ENCODE measurements at places on chromosomes 16 and 17.

DNA sequence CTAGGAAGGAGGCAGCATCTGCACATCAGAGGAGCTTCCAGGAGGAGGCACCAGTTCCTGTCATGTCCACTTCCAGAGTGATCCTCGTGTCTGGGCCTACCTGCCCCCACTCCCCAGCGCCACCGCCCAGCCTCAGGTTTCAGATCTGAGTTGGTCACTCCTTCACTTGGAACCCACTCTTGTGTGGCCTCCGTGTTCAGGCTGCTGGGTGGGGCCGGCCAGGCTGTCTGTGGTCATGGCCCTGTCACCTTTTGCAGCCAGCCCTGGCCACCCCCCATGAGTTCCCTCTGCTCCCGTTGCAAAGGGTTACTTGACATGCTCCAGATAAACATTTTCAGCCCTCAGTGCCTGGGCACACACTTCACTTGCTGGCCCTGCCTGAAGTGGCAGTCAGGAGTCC lies 26.6 kb upstream of the SPPL2C start:
- no peak for DNase-seq

DNA sequence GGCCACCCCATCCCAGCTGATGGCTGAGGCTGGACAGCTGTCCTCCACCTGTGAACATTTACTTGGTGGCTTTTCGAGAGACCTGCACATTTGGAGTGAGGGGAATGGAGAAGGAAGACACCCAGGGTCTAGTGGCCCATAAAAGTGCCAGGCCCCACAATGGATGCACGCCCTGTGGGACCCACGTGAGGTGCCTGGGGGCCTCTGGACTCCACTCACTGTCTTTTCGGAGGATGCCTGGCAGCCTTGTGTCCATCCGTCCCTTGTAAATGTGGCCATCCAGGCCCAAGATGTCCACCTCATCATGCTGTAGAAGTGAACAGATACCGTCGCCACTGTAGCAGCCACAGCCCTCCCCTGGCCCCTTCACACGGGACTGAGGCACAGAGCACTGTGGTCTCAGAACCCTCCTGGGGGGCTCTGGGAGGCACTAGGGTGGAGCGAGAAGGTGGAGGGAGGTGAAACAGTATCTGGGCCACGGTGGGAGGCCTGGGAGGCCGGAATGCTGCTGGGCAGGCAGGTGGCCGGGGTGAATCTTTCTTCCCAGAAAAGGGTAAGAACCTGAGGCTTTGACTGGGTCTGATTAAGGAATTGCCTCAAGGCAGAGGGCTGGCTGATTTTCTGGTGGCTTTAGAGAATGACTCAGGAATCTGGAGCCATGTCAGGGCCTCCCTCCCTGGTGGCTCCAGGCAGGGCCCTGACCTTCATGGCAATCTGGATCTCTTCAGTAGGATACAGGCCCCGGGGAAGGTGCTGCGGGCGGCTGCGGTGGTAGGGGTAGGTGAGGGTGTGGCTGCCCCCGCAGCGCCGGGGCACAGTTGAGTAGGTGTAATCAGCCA lies 11.5 kb downstream of the UBALD2 start:
- DNase-seq: no peak

DNA sequence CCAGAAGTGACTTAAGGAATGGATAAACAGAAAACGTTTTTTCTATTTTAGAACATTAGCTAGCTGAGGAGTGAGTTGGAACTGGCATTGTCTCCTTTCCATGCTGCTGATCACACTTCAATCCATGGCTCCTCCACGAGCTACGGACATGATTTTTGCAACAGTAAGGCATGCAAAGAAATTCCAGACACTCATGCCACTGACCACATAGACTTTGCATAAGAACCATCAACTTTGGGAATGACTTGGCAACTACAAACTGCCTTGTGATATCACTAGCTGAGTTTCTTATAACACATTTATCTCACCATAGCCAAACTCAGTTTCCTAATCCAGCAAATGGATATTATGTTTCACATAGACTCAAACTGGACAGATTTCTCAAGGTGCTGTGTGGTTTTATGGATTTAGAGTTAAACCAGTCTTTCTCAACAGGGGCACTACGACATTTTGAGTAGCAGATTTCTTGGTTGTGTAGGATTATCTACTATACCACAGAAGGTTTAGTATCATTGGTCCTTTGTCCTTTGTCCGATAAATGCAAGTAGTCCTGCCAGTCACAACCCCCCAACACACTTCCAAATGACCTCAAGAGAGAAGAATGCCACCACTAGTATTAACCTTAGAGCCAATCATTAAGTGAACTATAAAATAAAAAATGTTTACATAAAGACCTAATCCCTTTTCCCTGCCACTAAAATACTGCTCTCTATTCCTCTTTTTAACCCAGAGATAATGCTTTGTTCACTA lies 48.3 kb upstream of the C17orf78 start:
- DNase-seq: no peak

GRCh38 chr17:32772453-32773025 lies 104.4 kb downstream of the MYO1D start:
- DNase-seq: peak; percentile 52

DNA sequence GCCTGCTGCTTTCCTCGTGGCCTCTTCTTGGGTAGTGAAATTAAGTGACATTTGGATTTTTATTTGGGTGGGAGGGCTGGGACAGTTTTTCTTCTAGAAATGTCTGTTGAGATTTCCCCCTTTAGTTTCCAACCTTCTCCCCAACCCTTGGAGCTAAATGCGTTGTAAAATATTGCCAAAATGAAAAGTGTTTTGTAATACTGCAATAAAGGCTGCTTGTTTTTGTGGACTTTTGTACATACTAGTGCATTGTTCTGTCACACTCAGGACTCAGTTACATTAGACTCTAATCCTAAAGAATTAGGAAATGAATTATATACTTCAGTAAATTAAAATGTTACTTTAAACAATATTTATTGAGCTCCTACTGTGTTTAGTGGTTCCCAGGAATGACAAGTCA lies 21.7 kb downstream of the HEATR9 start:
- DNase-seq: no peak

DNA sequence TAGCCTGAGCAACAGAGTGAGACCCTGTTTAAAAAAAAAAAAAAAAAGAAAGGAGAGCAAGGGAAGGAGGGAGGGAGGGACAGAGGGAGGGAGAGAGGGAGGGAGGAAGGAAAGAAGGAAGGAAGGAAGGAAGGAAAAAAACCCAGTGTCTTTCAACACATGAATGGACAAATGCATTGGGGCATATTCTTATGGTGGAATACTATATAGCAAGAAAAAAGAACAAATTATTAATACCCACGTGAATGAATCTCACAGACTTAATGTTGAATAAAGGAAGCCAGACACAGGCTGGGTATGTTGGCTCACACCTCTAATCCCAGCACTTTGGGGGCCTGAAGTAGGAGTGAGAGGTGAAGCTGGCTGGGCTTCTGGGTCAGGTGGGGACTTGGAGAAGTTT lies 20.3 kb downstream of the RAPGEFL1 start:
- DNase-seq: no peak

DNA sequence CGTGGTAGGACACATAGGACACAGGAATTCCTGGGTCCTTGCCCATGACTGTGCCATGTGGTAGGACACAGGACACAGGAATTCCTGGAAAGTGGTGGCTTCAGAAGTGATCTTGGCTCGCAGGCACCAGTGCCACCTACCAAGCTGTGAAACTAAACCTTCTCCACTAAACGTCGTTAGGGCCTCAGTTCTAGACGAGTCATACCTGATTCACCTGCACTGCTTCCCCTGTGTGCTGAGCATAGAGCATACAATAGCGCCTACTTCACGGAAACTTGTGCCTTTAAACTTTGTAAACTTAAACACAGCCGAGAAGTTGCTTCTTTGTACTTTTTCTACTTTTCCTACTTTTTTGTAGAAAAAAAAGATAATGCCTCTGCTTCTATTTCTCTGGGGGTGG lies 4.8 kb downstream of the SOX8 start:
- no peak for DNase-seq

- DNase-seq: no peak
Observed at GRCh38 chr17:2700030-2700490, 11.5 kb downstream of the CLUH start.

- no peak for DNase-seq
Observed at GRCh38 chr17:43626023-43626422, 35.7 kb downstream of the MEOX1 start.

- DNase-seq: peak; percentile 27
Observed at GRCh38 chr16:15970202-15970601, 20.8 kb downstream of the ABCC1 start.

DNA sequence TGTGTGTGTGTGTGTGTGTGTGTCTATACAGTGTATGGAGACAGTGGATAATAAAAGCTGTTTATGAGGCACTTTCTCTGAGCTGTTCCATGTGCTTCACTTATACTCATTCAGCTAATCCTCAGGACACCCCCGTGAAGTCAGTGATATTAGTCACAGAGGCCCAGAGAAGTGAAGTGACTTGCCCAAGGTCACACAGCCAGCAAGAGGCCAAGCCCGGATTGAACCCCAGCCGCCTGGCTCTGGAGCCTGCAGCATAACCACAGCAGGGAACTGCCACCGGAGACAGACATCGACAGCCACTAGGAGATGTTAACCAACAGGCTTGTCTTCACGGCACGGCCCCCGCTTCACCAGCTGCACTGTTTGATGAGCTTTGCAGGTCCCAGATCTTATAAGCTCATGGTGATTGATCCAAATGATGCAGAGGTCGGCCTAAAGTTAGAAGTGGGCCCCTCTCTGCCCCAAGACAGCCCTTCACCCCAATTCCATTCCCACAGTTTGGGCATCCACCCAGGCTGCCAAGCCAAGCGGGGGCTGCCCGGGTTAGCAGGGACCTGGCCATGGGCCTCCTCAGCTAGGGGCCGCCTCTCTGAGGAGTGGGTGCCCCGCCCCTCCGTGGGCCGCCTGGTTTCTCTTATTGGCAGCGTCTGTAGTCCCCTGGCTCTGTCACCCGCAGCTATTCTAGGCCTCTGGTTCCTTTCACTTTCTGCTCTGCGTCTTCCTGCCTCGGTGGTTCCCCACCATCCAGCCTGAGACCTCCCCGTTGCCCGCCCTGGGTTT lies 30.9 kb downstream of the SOCS1 start:
- DNase-seq: peak; percentile 94

- DNase-seq: peak; percentile 29
Observed at GRCh38 chr17:57138956-57139576, 54.0 kb downstream of the AKAP1 start.

- no peak for DNase-seq
Observed at GRCh38 chr17:40511136-40511535, 9.7 kb upstream of the TNS4 start.

DNA sequence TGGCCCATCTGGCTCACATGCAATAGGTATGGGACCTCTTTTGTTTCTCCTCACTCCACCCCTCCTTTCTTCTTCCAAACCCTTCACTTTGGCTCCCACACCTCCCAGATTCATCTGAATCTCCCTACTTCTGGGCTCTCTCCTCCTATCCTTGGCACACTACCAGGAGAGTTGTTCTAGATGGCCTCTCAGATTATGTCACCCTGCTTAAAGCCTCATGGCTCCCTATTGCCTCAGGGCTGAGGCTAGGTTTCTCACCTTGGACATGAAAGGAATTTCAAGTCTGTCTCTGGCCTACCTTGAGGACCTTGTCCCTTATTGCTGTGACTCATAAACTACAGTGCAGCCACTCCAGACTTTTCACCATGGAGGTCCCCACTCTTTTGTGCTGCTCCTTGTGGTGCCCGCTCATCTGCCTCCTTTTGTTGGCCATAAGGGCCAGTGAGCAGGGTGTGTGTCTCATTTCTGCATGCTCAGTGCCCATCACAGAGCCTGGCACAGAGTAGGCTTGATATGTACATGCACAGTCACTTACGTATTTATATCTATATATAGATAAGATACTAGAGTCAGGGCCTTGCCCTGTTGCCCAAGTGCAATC lies 1.0 kb upstream of the MFAP4 start:
- no peak for DNase-seq

DNA sequence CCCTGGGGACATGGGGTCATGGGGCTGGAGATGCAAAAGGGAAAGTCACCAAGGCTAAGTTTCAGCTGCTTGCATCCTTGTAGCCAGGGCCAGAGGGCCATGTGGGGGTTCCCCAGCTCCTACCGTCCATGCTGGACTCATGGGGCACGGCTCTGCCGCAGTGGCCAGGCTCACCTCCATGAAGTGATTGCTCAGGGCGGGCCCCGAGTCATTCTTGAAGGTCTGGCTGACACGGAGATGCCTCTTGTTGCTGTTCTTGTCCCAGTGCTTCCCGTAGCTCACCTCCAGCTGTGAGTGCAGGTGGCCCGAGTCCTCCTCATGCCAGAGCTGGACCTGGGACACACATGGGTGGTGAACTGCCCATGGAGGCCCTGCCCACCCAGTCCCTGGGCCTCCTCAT lies 114.5 kb downstream of the RMI2 start:
- no peak for DNase-seq

GRCh38 chr17:81132770-81133723 lies 32.3 kb upstream of the PVALEF start:
- no peak for DNase-seq

- no peak for DNase-seq
Observed at GRCh38 chr16:10078541-10078949, 103.7 kb downstream of the GRIN2A start.

DNA sequence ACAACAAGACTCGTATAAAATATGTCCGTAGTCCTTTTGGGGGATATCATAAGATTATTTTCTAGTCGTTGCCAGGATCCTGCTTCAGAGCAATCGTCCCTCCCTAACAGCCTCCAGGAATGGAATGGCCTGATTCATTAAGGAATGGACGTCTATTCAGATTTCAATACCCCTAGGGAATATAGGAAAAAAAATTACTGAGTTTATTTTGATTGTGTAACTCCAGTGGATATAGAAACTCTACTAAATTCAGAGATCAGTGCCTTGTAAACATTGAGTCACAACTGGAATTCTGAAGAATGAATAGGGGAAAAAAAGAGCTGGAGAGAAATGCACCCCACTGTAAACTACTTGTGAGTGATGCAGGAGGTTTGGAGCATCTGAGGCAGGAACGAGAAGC lies 1171.5 kb upstream of the GOT2 start:
- DNase-seq: no peak

DNA sequence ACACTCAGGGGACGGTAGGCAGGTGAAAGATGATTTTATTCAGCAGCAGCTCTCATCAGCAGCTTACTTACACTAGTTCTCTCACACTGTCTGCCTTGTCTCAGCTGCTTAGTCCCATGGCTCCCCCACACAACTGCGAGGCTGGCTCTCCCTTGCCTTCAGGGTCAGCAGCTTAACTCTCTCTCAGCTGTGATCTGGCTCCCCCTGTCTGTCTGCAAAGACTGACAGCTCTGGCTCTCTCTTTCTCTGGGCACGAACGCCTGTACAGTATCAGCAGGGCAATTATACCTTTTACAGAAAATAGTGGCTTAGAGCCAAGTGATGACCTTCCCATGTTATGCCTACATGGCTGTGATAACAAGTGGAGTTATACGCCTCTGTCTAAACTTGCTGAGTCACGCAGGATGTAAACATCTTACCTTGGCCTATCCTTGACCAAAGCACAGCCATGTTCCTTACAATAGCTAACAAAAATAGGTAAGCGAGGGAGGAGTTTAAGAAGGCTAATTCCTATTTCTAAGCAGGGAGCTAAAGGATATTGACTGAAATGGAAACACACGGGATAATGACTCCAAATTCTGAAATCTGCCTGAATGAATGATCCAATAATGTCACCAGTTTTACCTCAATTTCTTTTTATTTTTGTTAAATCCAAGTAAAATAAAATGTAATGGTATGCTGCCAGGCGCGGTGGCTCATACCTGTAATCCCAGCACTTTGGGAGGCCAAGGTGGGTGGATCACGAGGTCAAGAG lies 1.1 kb upstream of the NDUFAB1 start:
- peak; percentile 69 for DNase-seq

- DNase-seq: no peak
Observed at GRCh38 chr17:20920095-20920814, 122.6 kb downstream of the USP22 start.

- peak; percentile 87 for DNase-seq
Observed at GRCh38 chr17:74379495-74380085, 12.3 kb downstream of the GPR142 start.

- DNase-seq: no peak
Observed at GRCh38 chr17:57266902-57267311, 10.6 kb downstream of the MSI2 start.
